WTC11 (cell line): ENCODE measurements at places on chromosomes 11 and 22.

DNA sequence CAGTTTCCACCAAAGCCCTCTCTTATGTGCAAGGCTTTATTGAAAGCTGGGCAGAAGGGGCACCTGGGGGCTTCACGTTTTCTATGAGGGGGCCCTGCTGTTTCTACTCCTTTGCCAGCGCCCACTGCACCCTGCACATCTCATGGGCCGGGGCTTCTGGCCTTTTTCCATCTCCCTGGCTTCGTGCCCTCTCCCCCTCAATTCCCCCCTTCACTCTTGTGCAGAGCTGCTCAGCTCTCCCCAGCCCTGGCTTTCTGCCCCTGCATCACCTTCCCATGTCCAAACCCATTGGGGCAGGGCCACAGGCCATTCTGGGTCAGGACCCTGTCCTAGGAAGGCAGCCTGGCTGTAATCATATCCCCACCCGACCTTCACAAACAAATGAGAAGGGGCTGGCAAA, 36.5 kb downstream of the MCM5 start:
- no peak for DNase-seq

- no peak for DNase-seq
Observed at GRCh38 chr11:48683226-48683720, 194.7 kb downstream of the OR4A47 start.

- DNase-seq = no peak
Observed at GRCh38 chr11:110311783-110312579, 15.6 kb upstream of the RDX start.

- no peak for DNase-seq
Observed at GRCh38 chr22:50361688-50362087, 18.6 kb downstream of the PPP6R2 start.

GRCh38 chr22:38727123-38727522, 21.4 kb downstream of the GTPBP1 start:
- no peak for DNase-seq

GRCh38 chr11:5226732-5227310, at the start of gene HBB:
HBB (minus strand) TSS chr11:5227071; CDS start chr11:5227021, 50 bp downstream.
- DNase-seq = no peak

GRCh38 chr22:30731658-30732057, 37.0 kb downstream of the OSBP2 start:
- DNase-seq = no peak

GRCh38 chr11:62217191-62217748, 8.8 kb downstream of the SCGB2A1 start:
- no peak for DNase-seq

DNA sequence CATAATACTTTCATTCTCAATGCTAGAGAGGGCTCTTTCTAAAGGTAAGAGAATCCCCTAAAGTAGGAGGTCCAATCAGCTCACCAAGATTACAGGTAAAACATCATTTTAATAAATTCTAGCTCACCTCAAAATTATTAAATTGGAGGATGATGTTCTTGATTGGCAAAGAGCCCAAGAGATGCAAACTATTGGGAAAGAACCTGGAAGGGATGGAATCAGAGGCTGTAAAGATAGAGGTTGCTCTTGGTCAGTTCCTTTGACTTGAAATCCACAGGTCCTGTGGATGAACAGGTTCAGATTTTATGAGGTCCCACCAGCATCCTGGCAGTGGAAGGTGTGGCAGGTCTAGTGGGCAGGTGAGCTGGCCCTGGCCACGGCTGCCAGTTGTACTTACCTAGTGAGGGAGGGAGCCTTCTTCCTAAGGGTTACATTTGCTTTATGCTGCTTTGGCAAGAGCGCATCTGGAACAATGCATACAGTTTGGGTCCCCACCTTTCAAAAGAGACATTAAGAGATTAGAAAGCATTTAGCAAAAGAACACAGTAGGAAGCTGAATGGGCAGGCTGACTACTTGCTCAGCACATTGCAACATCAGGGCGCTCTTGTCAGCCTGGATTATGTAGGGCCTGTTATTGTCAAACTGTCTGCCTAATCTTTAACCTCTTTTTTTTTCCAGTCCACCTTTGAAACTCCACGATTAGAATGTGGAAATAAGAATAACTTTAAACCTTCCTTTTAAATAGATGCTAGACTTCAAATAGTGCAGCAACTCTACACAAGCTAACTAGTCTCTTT, 97.0 kb downstream of the RDX start:
- DNase-seq = no peak

DNA sequence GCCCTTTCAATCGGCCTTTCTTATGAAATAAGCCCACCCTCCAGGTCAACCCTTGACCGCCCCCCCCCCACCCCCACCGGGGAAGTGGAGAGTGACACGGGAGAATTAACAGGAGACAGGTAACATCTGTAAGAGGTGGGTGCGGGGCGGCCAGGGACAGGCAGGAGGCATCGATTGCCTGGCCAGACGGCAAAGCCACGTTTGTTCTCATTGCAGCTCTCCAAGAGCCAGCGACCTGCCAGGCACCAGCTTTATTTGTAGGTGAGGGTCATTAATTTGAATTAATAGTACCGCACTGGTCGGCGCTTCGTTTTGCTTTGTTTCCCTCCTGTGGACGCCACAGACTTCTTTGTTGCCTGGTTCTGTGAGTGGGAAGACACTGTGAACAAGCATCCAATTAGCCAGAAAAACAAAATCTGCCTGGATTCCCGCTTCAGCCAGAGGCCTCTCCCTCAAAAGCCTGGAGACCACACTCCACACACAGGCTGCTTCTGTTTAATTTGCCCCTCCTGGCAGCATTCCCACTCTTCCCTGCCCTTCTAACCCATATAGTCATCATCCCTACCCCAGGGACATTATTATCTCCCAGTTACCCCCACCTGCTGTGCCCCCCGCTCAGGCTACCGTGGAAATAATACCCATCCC, 104.5 kb upstream of the OPCML start:
- DNase-seq = peak; percentile 19

GRCh38 chr11:63866211-63866610, 27.3 kb downstream of the MARK2 start:
- no peak for DNase-seq

DNA sequence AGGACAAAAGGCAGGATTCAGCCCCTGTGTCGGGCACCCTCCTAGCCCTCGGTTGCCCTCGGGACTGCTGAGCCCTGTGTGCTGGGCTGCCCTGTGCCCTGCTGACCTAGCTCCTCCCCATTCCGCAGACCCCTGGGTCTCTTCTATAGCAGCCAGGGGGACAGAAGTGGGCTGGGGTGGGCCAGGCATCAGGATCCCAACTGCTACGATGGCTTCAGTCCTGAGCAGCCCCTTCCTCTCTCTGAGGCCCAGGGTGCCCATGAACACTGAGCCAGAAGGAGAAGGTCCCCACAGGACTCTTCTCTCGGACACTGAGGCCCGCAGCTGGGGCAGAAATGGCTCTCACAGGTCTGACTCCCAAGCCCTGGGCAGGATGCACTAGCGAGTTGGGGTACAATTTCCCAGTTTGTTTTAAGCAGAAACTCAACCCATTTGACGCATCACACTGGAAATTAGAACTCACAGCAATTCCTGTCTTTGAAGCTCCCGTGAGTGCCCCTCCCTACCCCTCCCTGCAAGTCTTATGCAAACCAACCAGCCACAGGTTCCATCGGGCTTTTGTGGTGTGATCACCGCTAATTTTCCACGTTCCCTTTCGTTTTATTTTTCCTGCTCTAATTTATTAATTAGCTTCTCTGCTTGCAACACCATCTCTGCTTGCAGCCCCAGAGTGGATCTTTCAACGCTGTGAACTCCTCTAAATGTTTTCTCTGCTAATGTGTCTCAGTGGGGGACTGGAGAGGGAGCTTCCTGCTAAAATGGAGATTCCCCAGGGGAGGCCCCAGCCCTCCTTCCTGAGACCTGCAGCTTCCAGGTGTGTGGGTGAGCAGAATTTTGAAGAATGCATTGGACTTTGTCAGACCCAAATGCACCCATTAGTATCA, 56.7 kb downstream of the PHF21B start:
- no peak for DNase-seq

GRCh38 chr11:23181022-23181807, 320.9 kb upstream of the CCDC179 start:
- no peak for DNase-seq

- no peak for DNase-seq
Observed at GRCh38 chr22:23177197-23177596, 3.1 kb upstream of the BCR start.

GRCh38 chr22:11627436-11627797, 3900.6 kb upstream of the OR11H1 start:
- no peak for DNase-seq

GRCh38 chr11:133163463-133164419, 368.6 kb downstream of the OPCML start:
- DNase-seq = no peak

GRCh38 chr11:13762718-13763117, 94.2 kb downstream of the FAR1 start:
- DNase-seq = no peak

DNA sequence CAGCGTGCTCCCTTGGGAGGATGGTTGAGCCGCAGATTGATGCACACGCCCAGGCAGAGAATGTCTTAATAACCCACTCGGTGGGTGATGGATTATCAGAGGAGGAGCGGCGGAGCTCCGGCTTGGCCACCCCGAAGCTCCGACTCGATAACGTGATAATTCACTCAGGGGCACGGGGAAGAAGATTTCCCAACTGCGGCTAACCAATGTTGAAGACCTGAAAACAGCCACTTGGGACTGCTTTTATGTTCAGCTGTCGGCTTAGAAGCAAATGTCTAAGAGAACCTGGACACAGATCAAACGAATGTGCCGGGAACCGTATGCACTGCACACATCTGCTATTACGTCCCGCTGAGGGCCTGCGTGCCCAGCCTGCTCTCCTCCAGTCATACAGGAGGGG, 206.8 kb upstream of the CADM1 start:
- DNase-seq = no peak

GRCh38 chr22:24503137-24503842, 8.2 kb downstream of the UPB1 start:
- DNase-seq = peak; percentile 78

- no peak for DNase-seq
Observed at GRCh38 chr11:7219491-7219890, 32.2 kb upstream of the SYT9 start.

DNA sequence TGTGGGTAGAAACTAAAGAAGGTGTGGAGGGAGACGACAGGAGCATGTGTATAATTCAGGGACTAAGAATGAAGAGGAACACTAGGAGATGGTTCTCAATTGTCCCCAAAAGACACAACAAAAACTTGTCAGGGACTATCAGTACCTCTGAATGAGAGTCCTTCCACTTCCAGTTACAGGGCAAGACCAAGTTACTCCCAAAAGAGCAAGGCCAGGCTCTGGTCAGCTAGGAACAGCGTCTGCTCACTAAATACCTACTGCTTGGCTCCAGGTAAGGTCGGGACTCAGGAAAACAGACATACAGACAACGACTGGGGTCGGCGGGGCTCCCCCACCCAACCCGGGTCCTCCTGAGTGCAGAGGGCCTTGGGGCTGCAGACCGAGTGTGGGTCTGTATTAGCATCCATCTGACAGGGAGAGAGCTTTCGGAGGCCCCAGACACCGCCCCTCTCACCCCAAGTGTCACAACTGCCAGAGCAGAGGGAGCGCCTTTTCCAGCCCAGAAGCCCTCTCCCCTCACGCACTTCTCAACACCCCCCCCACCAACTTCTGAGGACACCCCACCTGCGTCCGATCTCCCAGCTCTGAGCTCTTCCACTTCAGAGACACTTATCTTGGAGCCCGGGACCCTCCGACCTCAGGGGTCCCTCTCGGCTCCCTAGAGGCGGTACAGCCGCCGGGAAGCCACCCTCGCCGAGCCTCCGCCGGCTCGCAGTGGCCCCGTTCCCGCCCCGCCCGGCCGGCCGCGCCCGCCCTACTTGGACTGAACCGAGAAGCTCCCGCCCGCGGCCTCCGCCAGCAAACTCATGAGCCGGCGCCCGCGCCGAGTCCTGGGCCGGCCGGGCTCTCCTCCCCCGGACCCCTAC, 522 bp downstream of the RHOG start:
- DNase-seq = no peak

- no peak for DNase-seq
Observed at GRCh38 chr11:102552447-102553194, 22.1 kb upstream of the MMP7 start.

GRCh38 chr11:61315260-61315659, 17.6 kb downstream of the DDB1 start:
- DNase-seq = no peak

DNA sequence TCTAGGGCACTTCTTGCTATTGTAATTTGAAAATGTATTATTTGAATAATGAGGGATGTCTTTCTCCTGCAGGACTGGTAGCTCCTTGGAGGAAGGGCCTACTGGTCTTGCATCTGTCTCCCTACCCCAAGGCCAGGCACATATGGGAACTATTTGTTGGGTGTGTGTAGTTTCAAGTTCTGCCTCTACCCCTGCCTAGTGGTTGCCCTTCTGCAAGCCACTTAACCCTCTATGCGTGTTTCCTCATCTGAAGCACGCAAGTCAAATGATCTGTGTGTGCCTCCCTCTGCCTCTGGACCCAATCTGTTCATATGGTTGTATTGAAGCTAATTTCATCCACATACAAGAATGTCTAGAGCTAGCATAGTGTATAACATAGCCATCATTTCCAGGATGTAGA, 67.0 kb downstream of the WNT11 start:
- no peak for DNase-seq

DNA sequence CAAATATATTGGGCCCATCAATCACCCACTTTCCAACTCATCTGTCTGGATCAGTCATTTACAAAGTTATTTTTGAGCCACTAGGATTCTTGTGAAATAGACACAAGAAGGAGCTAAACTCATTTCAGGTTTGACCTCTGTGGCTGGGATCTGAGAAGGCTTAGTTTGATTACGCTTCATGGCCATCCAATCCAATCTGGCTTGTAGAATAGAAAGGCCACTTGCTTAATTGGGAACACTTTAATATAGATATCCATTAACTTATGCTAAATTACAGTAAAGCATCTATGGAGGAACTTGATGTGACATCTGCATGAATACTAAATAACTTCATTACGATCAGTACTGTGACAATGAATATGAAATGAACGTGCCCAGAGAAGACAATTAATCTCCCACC, 284.2 kb downstream of the ST3GAL4 start:
- DNase-seq = no peak

DNA sequence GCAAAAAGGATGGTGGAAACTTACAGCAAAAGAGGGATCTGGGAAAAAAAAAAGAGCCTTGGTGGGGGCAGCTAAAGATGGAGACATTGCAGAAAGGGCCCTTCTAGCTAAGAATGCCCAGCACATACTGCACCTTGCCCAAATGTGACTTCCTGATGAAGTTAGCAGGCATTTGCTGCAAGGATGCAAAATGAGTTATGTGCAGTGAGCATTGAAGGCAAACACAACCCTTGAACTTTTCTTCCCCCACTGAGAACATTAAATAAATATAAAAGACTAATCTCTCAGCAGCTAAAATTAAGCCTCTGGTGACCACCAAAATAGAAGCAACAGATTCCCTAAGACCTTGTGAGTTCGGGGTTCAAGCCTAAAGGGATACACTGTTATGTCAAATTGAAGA, 129.9 kb downstream of the ARL14EP start:
- DNase-seq = no peak

- DNase-seq = no peak
Observed at GRCh38 chr11:128193615-128194014, 393.7 kb downstream of the ETS1 start.

GRCh38 chr11:62406034-62406433, 12.8 kb upstream of the SCGB1A1 start:
- DNase-seq = no peak

- DNase-seq = peak; percentile 81
Observed at GRCh38 chr11:59182457-59183151, 10.7 kb downstream of the DTX4 start.

GRCh38 chr11:125959931-125960330, 14.1 kb downstream of the VSIG10L2 start:
- no peak for DNase-seq

GRCh38 chr11:46302866-46303265, 25.4 kb downstream of the CREB3L1 start:
- no peak for DNase-seq
